ENCODE measurements at places on chromosomes 5 and 9. TPM values are rescaled to one million over a fixed set of nuclear protein-coding genes. Genes with fewer than 3 reads are reported as not detected.

- no peak for DNase-seq
Measured at GRCh38 chr9:122053567-122054350, 39.3 kb downstream of the TTLL11 start.

MELK gene
- total RNA-seq = 1.1 TPM

UHRF2 gene
- 60.3 TPM for total RNA-seq

SOX30 gene
- total RNA-seq = 0.12 TPM

DNA sequence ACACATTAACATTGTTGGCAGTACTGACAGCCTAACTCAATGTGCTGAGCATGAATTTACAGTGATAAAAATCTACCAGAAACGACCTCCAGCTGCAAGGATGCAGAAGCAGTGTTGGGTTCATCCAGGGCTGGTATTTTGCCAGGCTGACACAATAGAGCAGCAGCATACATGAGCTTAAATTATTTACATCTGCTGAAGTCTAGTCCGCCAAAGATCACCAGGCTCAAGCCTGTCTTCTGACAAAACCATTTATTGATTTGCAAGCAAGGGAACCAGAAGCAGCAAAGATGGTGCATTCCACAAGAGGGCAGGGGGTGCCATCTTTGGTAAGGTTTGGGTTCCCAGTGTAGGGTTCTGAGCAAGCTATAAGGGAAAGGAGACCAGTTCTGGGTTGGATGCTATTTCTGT, 8.7 kb upstream of the C5orf34 start:
- DNase-seq = no peak

DNA sequence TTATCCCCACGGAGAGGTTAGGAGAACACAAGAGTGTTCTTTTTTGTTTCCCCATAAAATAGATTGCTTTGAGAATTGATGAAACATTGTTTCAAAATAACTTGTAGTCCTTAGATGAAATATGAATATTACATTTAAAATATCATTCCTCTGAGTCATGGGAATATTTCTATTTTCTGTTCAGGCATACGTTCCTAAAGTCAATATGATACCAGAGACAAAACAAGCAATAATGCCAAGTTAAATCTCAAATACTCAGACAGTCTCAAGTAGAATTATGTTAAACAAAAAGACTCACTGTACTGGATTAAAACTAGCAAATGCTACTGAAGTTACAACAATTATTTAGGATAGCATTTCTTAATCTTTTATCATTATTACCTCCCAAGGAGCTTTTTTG, 111.7 kb upstream of the C6 start:
- DNase-seq = no peak

DNA sequence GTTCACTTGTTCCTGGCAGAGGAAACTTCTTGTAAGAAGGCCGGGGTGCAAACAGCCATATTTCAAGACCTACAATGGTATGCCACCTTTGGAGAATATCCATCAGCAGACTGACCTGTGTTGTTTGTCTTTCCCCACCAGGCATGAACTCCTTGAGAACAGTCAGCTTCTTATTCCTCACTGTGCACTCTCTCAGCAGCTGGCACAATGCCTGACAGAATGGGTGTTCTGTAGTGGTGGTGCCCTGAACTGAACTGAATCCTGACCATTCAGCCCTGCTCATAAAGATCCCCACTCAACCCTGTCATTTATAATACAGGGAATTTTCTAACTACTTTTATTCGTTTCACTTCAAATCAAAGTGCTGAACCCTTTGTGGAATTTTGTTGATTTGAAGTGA, 206.9 kb downstream of the COX7C start:
- no peak for DNase-seq

DNA sequence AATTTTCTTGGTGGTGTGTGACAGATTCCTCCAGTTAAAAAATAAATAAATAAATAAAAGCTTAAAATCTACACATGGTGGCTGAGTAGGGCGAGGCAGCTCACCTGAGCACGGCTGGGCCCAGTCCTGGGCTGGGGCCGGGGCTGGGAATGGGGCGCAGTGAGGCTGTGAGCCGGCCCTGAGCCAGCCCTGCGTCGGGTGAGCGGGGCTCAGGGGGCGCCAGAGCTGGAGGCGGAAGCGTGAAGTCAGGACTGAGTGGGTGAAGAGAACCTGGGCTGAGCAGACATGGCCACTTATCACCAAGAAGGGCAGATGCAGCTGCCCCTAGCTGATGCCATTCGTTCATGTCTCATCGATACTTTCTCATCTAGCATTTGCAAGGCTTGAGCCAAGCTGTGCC, 22.8 kb upstream of the DTWD2 start:
- no peak for DNase-seq

GRCh38 chr9:129175825-129176633, 2.0 kb downstream of the IER5L start:
- peak; percentile 88 for DNase-seq

TMEFF1 gene
- total RNA-seq = 0.78 TPM
